ENCODE measurements at places on chromosomes 5 and 9. TPM values are rescaled to one million over a fixed set of nuclear protein-coding genes. Genes with fewer than 3 reads are reported as not detected.

PCDHGC3 gene
- total RNA-seq = 61.0 TPM

TMEM252 gene
- not detected for total RNA-seq

TYRP1 gene
- 0.73 TPM for total RNA-seq

CCIN gene
- 0.39 TPM for total RNA-seq

PCDHGA12 gene
- total RNA-seq = 19.2 TPM

TRAF1 gene
- 2.9 TPM for total RNA-seq
